ENCODE measurements at places on chromosomes 1 and 21.

- DNase-seq, result no peak
Observed at GRCh38 chr1:24406788-24407187, 6.8 kb downstream of the STPG1 start.

- no peak for DNase-seq
Observed at GRCh38 chr1:47184090-47184821, 5.6 kb downstream of the PDZK1IP1 start.

DNA sequence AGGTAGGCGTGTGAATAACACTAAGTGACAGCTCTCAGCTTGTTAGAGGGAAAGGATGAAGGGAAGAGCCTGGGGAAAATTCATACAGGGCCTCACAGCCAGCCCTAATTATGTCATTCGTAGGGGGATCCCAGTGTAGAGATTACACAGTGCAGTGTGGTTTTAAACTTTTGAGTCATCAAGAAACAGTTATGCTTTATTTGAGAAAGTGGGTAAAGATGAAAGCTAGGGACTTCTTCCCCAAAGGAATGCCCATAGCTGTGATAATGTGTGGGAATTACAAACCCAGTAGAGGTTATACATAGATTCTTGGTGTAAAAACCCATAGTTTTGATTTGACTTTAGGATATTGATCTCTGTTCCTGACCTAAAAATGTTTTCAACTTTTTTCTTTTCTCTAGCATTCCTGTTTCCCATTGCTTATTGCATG is 1.9 kb downstream of the TTF2 start:
- no peak for DNase-seq

- no peak for DNase-seq
Observed at GRCh38 chr1:181732218-181732990, 249.1 kb downstream of the CACNA1E start.

- DNase-seq, result no peak
Observed at GRCh38 chr1:9028921-9029705, 2.9 kb upstream of the SLC2A7 start.

DNA sequence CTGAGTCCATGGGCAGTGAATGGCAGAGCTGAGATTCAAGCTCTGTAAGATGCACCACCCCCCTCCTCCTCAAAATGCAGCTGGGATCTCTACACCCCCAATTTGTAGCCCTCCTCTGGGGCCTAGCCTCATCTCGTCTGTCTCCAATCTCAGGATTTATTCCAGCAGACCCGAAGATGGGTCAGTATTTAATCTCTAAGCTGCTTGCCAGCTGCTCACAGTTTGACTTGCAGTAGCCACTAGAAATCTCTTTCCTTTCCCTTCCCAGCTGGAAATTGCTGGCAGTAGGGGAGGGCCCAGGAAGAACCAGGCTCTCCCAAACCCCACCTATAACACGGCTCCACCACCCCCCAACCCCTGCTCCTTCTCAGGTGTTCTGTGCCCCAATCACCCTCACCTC is 1.5 kb downstream of the LACTBL1 start:
- no peak for DNase-seq

GRCh38 chr21:27112186-27112585 is 145.3 kb upstream of the ADAMTS5 start:
- DNase-seq, result no peak

- DNase-seq, result no peak
Observed at GRCh38 chr1:101820071-101820470, 176.7 kb downstream of the OLFM3 start.

DNA sequence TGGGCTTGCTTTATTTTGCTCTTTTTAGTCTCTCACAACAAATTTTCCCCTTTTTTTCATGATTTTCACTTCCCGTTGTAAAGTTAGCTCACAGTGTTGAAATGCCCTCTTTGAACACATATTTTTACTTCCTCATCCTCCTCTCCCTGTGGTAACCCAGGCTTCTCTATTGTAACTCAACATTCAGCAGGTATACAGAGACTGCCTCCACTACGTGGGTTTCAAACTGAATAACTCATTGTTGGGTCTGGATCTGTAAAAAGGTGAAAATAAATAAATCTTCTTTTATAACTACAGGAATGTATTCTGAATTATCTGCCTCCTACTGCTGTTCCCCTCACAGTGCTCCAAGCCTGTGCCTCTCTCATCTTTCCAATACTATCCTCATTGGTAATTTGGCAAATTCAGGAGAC is 166.4 kb downstream of the RUNX1 start:
- no peak for DNase-seq
